Dermis lymphatic vessel endothelial cell (primary cell): ENCODE measurements at places on chromosomes 7 and 10. TPM values are rescaled to one million over a fixed set of nuclear protein-coding genes. Genes with fewer than 3 reads are reported as not detected.

The PTTG1IP2 gene
- total RNA-seq: not detected in 2 replicates

The PRLHR gene
- not detected in 2 replicates for total RNA-seq

The GRM3 gene
- not detected in 2 replicates for total RNA-seq

The CPXM2 gene
- under 0.01 TPM in 1 of 2 replicates, not detected in the other for total RNA-seq

The AKR1C4 gene
- total RNA-seq: 0.09 TPM in 1 of 2 replicates, not detected in the other

The BMPER gene
- total RNA-seq: 1.1 and 1.3 TPM in 2 replicates

The MMS19 gene
- 50.7 and 55.1 TPM in 2 replicates for total RNA-seq

The PRSS1 gene
- not detected in 2 replicates for total RNA-seq

The KIF5B gene
- 90.5 and 106 TPM in 2 replicates for total RNA-seq

The ACHE gene
- 2.2 and 5.1 TPM in 2 replicates for total RNA-seq

The OR6B1 gene
- total RNA-seq: not detected in 2 replicates

The ODAD2 gene
- 0.76 and 1.0 TPM in 2 replicates for total RNA-seq

The SCIN gene
- total RNA-seq: 0.11 and 0.17 TPM in 2 replicates

The GNAI1 gene
- 27.1 and 33.2 TPM in 2 replicates for total RNA-seq

The GIMAP8 gene
- 164 and 241 TPM in 2 replicates for total RNA-seq

The AQP1 gene
- 1.0 and 2.5 TPM in 2 replicates for total RNA-seq

The C10orf71 gene
- total RNA-seq: not detected in 2 replicates

The INHBA gene
- total RNA-seq: 2.7 and 4.2 TPM in 2 replicates

The DBF4 gene
- 5.7 and 7.6 TPM in 2 replicates for total RNA-seq

The TBXAS1 gene
- total RNA-seq: 0.69 and 0.87 TPM in 2 replicates

The LRIT1 gene
- total RNA-seq: not detected in 2 replicates

The ZDHHC4 gene
- total RNA-seq: 31.4 and 38.1 TPM in 2 replicates

The GPR85 gene
- 0.11 and 0.17 TPM in 2 replicates for total RNA-seq

The VWDE gene
- under 0.01 TPM in 1 of 2 replicates, not detected in the other for total RNA-seq

The ABCB1 gene
- 0.26 and 0.87 TPM in 2 replicates for total RNA-seq

The SYT15B gene
- 1.2 and 3.0 TPM in 2 replicates for total RNA-seq

The GNAT3 gene
- total RNA-seq: not detected in 2 replicates

The PHKG1 gene
- total RNA-seq: 0.33 and 0.52 TPM in 2 replicates

The PRKAG2 gene
- 15.7 TPM in 2 replicates for total RNA-seq

The ARL4A gene
- 635 and 716 TPM in 2 replicates for total RNA-seq

The GJD4 gene
- total RNA-seq: not detected in 2 replicates

The IFIT2 gene
- total RNA-seq: 8.9 and 25.2 TPM in 2 replicates

The SUV39H2 gene
- total RNA-seq: 4.3 and 9.4 TPM in 2 replicates

The TSPAN13 gene
- 37.2 and 50.9 TPM in 2 replicates for total RNA-seq

The TAS2R41 gene
- total RNA-seq: not detected in 2 replicates

The ST8SIA6 gene
- total RNA-seq: 0.26 and 0.54 TPM in 2 replicates

The RASA4B gene
- total RNA-seq: 1.1 and 3.8 TPM in 2 replicates
